Left ventricle myocardium inferior (tissue), 1 donor: ENCODE measurements at places on chromosomes 1 and 21. TPM values are rescaled to one million over a fixed set of nuclear protein-coding genes. Genes with fewer than 3 reads are reported as not detected.

Gene ANKRD35
- total RNA-seq = 0.77 TPM

Gene CRYBG2
- not detected for total RNA-seq

Gene GUCA2B
- not detected for total RNA-seq

DNA sequence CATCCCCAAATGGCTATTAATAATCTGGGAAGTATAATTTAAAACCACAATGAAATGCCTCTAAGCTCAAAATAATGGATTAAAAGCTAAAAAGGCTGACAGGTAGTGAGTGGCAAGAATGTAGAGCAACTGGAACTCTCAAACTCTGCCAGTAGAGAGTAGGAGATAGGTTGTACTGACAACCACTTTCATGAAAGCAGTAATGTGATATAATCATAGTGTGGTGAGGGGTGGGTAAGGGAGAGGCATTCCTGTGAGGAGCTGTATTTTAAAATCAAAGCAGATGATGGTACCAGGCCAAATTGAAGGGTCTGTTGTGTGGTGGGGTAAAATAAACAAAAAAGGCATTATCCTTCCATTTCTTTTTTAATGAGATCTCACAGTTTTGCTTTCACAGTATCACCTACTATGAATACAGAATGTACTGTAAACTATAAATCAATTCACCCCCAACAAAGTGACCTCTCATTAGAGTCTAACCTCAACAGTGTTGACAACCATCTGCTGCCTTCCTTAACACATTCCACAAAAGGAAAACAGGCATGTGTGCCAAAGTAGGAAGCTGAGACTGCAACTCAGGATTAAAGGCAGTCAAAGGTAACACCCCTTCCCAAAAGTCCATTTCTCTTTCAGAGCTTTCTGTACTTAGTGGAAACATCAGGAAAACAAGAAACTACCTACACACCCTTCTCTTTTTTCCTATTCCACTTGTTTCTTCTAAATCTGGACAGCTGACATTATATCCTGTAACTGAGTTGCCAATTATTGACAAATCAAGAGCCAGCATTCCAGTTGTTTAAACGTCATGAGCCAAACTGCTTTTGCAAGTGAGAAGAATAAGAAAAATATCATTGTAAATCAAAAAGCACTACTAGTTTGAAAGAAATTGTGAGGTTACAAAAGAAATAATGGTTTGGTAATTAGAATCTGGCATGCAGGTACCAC lies 130.8 kb downstream of the FAF1 start:
- no peaks in the 10 kb centered on the region for H3K36me3 ChIP-seq
- peaks cover 66% of the 10 kb centered on the region for H3K4me1 ChIP-seq
- peak overlapping the region; percentile 70 for H3K27ac ChIP-seq
- H3K27me3 ChIP-seq = no peaks in the 10 kb centered on the region
- DNase-seq = no peak
- no peak overlapping the region for H3K4me3 ChIP-seq

GRCh38 chr1:85983316-85983715 lies 173.3 kb downstream of the COL24A1 start:
- H3K27me3 ChIP-seq = no peaks in the 10 kb centered on the region
- H3K4me3 ChIP-seq = no peak overlapping the region
- H3K4me1 ChIP-seq = no peaks in the 10 kb centered on the region
- no peak for DNase-seq

DNA sequence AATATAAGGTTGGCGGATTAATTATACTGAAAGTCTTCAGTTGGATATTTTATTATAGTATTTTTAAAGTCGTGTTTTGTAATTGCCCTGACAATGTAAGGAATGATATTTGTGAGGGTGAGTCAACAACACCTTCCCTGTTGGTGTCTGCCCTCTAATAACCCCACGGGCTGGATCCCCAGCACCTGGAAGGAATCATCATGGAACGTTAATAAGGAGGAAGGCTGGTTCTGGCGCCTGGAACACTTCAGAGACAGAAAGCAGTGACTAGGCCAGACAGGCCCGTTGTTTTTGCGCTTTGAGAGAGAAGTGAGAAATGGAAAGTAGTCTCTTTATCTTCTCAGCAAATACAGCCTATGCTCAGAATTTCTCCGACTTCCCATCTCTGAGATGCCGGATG lies 31.6 kb downstream of the TEX35 start:
- no peak overlapping the region for H3K4me3 ChIP-seq
- H3K36me3 ChIP-seq = peaks cover 7% of the 10 kb centered on the region
- DNase-seq = no peak
- H3K4me1 ChIP-seq = peaks cover 25% of the 10 kb centered on the region
